NCI-H774 (cell line): ENCODE measurements at places on chromosomes 2 and 18.

- no peak for DNase-seq
These were observed 98.4 kb downstream of the GPR39 start for GRCh38 chr2:132515010-132515409.

DNA sequence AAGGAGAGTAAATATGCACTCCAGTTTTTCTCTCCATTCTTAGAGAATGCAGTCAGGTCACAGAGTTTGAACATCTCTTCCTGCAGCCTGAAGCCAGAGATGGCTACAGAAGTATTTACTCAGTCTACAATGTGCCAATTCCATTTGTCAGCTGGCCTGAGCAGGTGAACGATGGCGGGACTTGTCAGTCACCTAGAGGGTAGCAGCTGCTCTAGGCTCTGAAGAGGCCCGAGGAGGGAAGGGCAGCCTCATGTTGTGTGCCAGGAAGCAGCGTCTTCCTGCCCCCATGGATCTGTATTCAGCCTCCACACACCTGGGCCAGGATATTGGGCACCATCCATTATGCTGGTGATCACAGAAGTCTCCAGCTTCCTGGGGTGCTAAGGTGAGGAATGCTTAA is 316.7 kb upstream of the CHAC2 start:
- DNase-seq, result peak; percentile 62

DNA sequence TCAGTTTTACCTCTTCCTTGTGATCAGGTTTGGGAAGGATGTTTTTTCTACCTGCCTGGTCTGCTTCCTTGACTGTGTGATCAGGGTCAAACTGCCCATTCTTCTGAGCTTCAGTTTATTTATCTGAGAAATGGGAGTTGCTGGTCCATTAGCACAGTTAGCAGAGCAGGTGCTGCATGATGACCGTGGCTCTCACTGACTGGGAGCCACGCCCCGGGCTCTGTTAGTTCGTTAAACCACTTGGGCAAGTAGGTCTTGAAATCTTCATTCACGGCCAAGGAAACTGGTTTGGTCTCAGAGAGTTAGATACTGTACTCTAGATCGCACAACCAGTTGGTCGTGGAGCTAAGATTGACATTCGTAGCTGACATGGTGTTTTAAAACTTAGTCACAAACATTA is 41.7 kb downstream of the INPP5D start:
- no peak for DNase-seq

- DNase-seq, result no peak
These were observed 26.6 kb downstream of the LRRFIP1 start for GRCh38 chr2:237653776-237654558.

DNA sequence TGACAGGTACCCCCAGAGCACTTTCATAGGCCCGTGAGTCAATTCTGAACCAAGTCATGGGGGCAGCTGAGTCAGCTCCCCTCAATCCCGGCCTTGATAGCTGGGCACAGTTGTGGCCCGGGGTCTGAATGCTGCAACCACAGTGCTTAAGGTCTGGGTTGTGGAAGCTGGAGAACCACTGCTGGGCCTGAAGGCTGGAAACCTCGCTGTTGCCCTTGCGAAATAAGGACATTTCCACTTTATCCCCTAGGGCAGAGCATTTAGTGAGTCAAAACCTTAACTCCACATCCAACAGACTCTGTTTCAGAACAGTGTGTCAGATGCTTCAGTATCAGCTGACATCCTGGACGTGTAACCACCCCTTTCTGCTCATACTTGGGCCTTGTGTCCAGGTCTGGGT is 58.6 kb downstream of the SP110 start:
- DNase-seq, result no peak

DNA sequence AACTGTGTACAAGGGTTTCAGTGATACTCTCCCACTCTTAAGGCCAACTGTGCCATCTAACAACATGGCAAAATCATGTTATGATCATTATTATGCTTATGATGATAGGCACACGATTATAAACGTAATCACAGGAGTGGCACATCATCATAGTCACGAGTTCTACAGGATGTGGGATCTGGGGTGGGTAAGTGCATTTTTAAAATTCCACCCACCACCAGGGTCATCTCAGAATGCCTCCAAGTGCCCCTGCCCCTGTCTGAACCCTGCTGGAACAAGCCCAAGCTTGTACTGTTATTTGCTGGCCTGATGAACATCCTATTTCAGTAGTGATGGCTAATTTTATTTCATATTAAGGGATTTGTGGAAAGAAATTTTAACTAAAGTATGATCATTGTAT is 117.8 kb downstream of the PTPRM start:
- no peak for DNase-seq

- DNase-seq, result no peak
These were observed 801.0 kb downstream of the TDRD15 start for GRCh38 chr2:21924640-21925285.

DNA sequence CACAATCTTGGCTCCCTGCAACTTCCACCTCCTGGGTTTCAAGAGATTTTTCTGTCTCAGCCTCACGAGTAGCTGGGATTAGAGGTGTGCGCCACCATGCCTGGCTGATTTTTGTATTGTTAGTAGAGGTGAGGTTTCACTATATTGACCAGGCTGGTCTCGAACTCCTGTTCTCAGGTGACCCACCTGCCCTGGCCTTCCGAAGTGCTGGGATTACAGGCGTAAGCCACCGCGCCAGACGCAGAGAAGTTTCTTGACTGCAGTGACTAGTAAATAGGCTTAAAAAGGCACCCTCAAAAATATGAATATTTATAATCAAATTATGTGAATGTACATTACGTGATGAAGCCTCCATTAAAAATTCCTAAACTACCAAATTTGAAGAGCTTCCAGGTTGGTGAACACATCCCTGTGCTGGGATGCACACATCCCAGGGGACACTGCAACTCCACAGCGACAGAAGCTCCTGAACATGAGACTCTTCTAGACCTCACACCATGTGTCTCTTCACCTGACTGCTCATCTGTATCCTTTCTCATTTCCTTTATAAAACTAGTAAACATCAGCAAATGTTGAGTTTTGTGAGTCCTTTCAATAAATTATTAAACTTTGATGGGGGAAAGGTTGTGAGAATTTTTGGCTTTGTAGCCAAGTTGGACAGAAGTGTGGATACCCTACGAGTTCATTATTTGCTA is 203.3 kb upstream of the SPOPL start:
- no peak for DNase-seq

DNA sequence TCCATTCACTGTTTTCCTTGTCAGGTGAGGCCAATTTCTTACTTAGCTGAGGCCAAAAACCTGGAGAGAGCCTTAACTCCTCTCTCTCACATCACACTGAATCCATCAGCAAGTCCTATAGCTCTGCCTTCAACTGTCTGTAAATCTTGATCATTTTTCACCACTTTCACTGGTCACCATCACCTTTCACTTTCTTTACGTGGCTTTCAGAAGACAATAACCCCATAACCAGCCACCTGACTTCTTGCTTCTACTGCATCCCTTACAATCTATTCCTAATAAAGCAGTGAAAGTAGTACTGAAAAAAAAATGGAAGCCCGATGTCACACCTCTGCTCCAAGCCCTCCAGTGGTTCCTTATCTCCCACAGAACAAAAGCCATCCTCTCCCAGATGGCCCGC is 7.7 kb downstream of the LOXL3 start:
- DNase-seq, result no peak

- DNase-seq, result no peak
These were observed 46.0 kb downstream of the DGKD start for GRCh38 chr2:233400341-233400740.

DNA sequence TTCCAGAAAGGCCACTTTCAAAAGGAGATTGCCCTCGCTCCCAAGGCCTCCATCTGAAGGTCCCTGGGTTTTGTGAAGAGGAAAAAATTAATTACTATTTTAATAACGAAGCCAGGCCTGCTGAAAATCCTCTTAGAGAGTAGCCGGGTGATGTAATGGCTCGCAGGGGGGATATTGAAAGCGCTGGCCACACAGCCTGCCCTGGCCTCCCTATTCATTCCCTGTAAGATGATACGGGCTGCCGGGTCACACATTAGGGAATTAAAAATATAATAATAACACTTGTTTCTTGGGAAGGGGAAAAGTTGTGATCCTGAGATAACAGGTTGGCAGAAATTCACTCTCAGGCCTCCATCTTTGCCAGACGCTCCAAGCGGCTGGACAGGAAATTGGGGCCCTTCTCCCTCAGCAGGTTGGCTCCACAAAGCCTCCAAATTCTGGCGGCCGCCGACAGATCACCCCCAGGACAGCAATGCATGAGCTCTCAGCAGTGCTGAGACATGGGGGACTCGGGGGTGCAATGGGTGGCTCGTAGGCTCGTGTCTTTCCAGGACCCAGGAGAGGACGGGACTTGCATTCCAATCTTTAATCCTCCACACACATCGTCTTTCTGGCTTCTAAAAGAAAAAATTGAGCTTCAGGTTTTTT is 299.9 kb upstream of the SALL3 start:
- DNase-seq, result no peak

- no peak for DNase-seq
These were observed 190.8 kb downstream of the TMEM247 start for GRCh38 chr2:46669996-46670793.

DNA sequence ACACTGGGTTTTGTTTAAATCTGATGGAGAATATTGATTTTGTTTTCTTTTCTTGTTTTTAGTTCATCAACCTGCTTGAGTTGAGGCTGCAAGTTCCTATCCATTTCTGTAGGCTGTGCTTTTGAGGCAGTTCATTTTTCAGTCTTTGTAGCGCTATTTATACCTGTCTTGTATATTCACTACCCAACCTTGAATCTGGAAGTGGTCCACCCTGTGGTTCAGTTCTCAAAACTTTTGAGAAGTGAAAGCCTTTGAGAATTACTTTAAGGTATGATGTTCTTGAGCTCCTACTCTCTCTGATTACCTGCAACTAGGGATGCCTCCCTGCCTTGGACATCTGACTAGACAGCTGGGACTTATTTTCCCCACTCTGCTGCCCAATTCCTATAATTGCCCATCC is 53.5 kb upstream of the KCNE4 start:
- DNase-seq, result no peak

GRCh38 chr18:67483237-67483636 is 33.3 kb downstream of the DSEL start:
- no peak for DNase-seq

GRCh38 chr2:74448771-74449170 is 6.1 kb upstream of the INO80B start:
- DNase-seq, result no peak

- no peak for DNase-seq
These were observed 455.7 kb upstream of the PIK3C3 start for GRCh38 chr18:41499345-41499744.

DNA sequence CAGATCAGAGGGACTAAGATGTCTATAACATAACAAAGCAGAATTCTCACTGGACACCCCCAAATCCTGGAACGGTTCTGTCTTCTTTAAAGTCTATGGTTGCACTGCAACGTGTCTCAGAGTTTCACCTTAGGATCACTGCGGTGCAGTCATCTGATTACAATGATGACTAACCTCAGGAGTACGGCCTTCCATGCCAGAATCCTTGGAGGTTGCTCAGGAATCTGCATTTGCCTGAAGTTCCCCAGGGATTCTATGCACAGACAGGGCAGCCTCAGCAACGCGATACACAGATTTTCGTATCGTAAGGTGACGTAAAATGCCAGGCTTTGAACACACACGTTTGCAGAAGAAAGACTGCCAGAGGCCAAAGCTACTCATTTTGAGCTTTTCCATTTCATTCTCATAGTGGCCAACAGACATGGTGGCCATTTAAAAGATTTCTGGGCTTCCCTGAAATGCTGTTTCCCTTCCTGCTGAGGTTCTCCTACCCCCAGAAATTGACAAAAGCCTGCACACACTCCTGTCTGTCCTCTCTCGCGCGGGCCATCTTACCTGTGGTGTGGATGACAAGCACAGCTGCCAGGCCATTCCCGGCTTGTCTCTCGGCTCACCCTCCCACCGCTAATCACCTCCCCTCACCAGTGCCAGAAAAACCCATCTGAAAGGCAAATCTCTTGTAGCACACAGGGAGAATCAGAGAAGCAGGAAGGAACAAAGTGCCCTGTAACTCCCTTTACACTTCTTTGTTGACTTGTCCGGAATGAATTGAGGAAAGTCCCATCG is 148.8 kb downstream of the ACKR3 start:
- DNase-seq, result no peak

DNA sequence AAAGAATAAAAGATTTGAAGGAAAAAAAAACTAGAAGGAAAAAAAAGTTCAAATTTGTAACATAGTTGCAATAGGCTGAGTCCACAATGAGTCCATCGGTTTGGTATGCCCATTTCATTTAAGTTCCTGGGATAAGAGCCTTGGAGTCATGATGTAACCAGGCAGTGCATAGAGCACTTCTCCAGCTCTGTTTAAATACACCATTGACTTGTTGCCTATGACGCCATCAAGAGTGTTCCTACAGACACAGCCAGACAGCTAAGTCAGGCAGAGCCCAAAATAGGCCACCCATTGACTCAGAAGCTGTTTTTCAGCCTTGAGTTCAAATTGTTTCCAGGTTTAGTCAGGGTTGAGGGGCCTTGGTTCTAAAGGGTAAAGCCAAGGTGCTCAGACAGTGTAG is 44.9 kb downstream of the SOCS6 start:
- no peak for DNase-seq

DNA sequence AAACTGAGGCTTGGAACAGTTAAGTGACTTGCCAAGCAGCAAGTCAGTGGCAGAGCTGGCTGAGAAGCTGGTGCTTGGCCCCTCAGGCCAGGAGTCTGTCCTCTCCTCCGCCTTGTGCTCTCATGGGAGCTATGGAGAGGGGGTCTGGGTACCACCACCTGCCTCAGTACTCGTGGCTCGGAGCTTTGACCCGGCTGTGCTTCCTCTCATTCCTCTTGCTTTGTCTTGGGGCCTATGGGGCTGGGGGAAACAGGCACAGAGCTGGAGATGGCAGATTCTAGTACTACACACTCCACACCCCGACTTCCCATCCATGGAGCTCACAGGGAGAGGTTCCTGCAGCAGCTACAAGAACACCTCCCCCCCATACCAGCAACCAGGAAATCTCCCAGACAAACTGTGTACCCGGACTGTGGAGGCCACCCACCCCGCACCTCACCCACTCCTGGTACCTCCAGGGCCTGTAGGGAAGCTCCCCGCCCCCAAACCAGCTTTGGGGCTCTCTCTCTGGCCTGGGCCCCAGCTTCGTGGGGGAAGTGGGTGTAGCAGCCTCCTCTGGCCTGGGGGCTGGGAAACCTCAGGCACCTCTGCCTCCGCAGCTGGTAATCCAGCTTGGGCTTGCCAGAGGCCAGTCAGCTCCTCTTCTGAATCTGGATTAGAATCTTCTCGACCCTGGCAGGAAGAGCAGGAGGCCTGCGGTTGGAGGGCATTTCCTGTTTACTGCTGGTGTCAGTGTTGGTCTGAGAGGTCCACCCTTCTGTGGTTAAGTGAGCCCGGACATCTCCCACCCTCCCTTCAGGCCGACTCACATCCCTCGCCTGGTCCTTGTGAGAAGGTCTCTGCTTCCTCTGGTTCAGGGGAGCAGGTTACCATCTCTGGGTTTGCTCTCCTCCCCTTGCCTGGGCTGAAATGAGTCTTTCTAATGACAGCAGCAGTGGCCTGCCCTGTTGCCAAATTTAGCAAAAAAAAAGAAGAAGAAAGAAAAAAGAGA is 22.3 kb upstream of the RHOB start:
- no peak for DNase-seq

DNA sequence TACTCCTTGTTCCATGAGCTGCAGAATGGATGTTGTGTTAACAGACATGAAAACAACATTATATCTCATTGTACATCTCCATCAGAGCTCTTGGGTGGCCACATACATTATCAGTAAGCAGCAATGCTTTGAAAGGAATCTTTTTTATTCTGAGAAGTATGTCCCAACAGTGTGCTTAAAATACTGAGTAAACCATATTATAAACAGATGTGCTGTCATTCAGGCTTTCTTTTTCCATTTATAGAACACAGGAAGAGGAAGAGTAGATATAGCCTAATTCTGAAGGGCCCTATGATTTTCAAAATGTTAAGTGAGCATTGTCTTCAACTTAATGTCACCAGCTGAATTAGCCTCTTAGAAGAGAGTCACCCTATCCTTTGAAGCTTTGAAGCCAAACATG is 44.3 kb upstream of the CABYR start:
- no peak for DNase-seq
